ENCODE measurements at places on chromosomes 4 and X. TPM values are rescaled to one million over a fixed set of nuclear protein-coding genes. Genes with fewer than 3 reads are reported as not detected.

DNA sequence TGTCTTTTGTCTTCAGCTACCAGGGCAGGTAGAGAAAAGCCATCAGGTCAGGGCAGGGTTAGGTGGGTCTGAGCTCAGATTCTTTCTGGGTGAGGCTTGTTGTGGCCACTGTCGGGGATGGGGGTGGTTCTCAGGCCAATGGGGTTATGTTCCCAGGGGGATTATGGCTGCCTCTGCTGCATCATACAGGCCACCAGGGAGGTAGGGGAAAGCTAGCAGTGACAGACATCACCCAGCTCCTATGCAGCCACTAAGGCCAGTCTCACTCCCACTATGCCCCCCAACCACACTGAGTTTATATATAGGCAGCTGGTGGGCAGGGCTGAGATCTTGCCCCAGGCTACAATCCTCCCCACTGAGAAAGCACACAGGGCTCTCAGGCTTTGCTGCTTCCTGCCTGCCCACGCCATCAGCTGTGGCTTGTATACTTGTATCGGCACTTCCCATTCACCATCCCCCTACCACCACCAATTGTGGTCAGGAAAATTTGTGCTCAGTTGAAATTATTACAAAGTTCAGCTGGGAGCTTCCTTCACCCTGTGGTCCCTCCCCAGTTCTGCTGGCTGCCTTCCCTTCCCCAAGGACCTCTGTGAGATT, 72.6 kb upstream of the PTPN13 start:
- no peak for DNase-seq

Gene SPOCK3
- total RNA-seq = 0.87 TPM

Gene NMU
- total RNA-seq = not detected

GRCh38 chrX:50117476-50117875, 83.3 kb downstream of the AKAP4 start:
- DNase-seq = no peak

GRCh38 chr4:169200361-169201030, 70.3 kb downstream of the SH3RF1 start:
- DNase-seq = no peak

DNA sequence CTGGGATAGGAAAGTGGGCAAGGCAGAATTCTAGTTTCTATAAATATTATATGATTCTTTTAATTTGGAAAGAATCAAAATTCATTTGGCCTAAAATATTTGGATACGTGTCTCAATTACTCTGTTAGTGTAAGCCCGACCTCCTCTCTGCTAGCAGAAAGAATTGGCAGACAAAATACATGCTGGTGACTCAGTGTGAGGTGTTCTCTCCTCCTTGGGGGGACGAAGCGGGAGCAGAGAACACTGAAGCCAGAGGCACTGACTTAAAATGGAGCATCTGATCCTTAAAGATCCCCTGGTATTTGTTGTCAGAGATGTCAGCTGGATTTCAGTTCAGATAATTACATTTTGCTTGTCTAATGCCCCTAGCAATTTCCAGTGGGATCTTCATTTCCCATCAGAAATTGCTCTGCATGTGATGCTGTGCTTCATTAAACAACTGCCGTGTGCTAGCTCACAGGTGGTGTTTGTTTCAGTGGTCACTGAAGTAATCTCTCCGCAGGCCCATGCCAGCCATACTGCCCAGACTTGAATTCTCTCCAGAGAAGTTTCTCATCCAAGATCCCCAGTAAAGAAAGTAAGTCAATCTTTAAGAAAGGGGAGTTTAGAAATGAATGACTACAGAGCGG, 188.7 kb upstream of the TLL1 start:
- DNase-seq = no peak

DNA sequence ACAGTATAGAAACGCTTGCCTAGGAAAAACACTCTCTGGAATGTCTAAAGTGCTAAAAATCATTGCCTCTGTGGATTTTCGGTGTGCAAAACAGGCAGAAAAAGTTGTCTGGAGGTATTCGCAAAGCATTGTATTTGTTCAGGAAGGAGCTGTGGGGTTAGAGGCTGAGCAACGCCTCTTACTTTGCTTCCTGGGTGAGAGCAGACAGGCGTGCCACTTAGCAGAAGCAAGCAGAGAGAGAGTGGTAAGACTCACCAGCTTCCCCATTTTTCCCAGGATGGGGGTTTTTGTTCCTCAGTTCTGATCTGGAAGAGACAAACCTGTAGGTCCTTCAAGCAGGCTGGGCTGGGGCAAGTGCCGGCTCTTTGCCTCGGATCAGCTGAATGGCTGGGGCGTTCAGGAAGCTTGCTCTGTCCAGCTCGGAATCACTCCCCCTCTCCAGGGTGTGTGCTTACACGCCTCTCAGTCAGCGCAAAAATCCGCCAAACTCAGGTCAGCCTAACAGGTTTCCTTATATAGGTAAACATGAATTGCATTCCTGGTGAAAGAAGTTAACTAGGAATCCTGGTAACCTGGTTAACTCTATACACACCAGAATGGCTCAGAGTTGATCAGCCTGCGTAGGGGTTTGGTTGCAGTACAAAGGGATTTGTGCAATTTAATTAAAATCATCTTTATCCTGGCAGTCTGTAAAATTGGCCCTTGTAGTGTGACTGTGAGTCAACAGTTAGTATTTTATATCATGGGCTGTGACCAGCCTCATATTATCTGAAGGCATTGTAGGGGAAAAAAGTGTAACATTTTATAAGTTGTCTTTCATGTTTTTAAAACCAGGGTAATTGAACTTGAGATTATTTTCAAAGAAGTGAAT, 213.1 kb upstream of the MID1 start:
- peak; percentile 61 for DNase-seq

Gene SPANXA2
- not detected for total RNA-seq

- no peak for DNase-seq
Observed at GRCh38 chrX:38371641-38372040, 19.2 kb downstream of the OTC start.

Gene PRRG1
- 2.9 TPM for total RNA-seq

Gene MSX1
- total RNA-seq = 0.51 TPM

DNA sequence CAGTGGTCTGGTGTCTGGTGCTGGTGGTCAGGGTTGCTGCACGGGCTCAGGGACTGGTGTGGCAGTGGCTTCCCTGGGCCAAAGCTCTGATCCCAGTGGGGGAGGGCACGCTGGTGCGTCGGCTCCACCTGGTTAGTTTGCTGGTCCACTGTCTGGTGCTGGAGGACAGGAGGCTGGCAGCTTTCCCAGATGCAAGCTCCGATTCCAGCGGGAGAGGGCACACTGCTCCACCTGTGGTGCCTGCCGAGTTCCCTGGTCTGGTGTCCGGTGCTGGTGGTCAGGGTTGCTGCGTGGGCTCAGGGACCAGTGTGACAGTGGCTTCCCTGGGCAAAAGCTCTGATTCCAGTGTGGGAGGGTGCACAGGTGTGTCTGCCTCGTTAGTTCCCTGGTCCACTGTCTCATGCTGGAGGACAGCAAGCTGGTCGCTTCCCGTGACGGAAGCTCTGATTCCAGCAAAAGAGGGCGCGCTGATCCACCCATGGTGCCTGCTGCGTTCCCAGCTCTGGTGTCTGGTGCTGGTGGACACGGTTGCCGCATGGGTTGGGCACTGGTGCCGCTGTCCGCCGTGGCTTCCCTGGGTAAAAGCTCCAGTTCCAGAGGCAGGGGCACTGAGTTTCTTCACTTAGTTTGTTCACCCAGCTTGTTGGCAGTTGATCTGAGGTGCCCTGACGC, 5.8 kb downstream of the VMA21 start:
- peak; percentile 66 for DNase-seq

Gene SHISA3
- not detected for total RNA-seq

Gene TRPC3
- not detected for total RNA-seq

Gene RAB41
- not detected for total RNA-seq

- no peak for DNase-seq
Observed at GRCh38 chr4:109703664-109704361, 568 bp upstream of the CASP6 start.

DNA sequence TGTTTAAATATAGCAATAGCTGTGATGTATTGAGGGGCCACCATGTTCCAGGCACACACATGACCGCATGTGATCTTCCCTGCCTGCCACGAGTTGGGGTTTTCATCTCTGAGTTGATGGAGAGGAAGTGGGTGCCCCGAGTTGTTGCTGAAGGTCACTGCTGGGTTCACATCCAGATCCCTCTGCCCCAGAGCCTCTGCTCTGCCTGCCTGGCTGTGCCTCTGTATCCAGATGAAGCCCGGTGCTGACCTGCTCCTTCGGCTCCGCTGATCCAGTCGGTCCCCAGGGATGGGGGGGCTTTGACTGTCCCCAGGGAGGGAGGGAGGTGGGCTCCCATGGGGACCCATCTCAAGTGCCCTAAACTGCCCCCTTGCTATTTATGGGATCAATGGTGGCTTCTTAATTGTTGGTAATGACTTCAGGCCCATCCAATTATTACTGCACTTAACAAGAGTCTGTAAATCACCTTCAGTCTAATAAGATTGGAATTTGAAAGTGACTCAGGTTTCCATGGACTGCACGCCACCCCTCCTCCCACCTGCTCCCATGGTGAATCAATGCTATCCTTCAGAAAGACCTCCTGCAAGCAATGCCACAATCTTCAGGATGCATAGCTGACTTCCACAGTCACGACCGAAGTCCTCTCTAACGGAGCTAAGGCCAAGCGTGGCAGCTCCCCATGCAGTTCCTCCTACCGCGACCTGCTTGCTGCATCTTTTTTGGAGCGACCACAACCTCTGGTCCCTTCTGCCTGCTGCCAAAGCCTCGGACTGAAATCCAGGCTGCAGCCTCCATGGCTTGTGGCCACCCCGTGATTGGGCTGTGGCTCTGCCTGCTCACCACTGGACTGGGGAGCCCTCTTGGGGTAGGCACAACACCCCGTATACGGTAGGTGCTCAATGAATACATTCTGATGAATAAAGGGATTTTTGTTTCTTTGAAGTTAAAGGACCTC, 73.1 kb downstream of the CPZ start:
- no peak for DNase-seq

Gene ZDHHC9
- 17.2 TPM for total RNA-seq

GRCh38 chr4:84952004-84952403, 14.5 kb downstream of the WDFY3 start:
- DNase-seq = no peak

Gene CSN3
- total RNA-seq = not detected

Gene FAM47A
- total RNA-seq = not detected

GRCh38 chr4:10584042-10584441, 100.5 kb downstream of the CLNK start:
- no peak for DNase-seq

All from pancreas (tissue), 10 donors.